ENCODE measurements at places on chromosomes 5 and 9.

DNA sequence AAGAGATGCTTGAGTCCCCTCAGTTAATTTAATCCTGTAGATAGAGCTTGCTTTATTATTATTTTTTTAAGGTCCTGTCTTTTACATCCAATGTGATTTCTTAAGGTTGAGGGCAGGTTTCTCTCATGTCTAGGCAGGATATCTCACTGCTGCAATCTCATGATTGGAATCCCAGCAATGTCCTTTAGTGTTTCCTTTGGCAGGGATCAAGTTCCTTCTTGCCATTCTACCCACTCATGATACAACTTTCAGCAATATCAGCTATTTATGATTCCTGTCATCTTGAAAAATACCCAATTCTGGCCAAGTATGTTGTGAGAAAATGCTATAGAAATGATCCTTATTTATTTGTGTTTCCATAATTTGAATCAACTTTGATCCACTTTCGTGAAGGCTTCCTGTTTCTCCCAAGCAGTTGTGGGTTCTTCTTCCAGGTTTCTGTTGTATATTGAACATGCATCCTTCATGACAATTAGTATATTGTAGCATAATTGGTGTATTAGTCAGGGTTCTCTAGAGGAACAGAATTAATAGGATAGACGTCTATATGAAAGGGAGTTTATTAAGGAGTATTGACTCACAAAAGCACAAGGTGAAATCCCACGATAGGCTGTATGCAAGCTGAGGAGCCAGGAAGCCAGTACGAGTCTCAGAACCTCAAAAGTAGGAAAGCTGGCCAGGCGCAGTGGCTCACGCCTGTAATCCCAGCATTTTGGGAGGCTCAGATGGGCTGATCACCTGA lies 18.4 kb upstream of the VPS13A start:
- DNase-seq: no peak

GRCh38 chr9:21831841-21832509 lies 29.5 kb downstream of the MTAP start:
- DNase-seq: no peak

DNA sequence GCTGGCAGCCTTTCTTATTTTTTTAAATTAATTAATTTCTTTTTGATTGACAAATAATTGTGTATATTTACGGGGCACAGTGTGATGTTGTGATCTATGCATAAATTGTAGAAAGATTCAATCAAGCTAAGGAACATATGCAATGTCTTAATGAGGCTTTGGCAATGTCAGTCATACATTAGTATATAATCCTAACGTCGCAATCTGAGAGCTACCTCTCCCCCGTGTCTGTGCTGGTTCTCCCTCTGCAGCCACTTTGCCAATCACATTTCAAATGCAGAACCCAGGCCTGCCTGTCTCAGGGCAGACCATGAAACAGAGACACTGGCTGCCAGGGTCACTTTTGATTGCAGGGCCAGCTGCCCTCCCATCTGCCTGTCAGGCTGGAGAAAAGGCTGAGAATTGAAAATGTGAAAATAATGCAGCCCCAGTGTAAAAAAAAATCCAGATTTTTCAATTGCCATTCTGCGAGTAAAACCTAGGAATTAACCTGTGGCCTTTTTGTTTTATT lies 56.3 kb downstream of the SLC24A2 start:
- no peak for DNase-seq

DNA sequence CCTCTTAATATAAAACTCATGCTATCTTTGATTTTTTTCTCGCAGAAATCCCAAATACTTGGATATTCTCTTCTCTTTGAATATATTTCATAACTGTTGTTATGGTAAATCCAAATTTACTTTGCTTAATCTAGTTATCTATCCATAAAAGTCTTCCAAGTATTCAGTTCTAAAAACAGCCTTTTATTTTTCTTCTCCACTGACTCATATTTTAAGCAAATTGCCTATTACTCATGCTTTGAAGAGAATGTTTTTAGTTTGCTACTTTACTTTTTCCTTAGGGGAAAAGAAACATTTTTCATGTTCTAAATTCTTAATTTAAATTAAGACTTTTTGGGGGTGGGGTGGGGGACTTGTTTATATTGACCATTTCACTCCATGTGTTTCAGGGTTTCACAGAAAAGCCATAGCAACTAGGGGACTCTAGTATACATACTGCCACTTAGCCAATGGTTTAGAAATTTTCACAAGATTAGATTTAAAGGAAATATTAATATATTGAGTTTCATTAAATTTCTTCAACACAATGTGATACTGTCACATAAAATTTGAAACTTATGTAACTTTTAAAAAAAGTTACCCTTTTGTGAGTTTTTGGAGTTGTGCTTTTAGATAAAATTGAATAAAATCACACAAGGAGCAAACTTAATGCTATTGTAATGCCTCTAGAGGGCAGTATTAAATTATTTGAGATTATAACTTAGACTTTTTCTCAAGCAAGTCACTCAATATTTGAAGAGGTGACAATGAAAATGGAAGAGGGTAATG lies 545.8 kb upstream of the ARRDC3 start:
- DNase-seq: no peak

GRCh38 chr5:93461756-93462155 lies 119.3 kb downstream of the NR2F1-AS1 start:
- no peak for DNase-seq

GRCh38 chr5:154055201-154055600 lies 16.4 kb downstream of the MFAP3 start:
- DNase-seq: no peak

DNA sequence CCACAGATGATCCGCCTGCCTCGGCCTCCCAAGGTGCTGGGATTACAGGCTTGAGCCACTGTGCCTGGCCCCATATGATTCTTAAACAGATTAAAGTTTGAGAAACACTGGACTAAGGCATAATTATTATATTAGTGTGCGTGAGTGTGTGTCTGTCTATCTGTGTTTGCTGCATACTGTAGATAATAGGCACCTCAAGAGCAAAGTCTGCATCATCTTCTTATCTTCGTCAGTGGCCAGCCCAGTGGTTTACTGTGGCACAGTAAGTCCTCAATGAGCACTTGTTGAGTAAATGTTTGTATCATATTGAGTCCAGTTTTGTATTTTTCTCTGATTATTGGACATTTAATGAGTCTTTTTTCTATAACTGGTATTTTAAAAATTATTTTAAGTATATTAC lies 81.7 kb downstream of the ITGA1 start:
- no peak for DNase-seq

DNA sequence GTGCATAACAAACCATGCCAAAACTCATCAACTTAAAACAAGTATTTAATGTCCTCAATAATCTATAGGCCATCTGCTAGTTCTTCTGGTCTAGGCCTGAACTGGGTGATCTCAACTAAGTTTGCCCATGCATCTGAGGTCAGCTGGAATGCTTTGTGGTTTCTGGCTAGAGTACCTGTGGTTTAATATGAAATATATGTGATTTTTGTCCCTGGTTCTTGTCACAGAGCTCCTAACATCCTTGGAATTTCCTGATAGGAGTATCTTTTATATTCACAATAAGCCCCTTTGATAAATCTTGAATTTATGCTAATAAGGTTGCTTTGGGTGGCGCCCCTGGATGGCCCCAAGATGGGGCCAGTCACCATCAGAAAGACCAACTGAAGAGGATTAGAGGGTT lies 535.9 kb downstream of the DNAH5 start:
- DNase-seq: no peak

GRCh38 chr5:136620621-136621020 lies 255.3 kb upstream of the TRPC7 start:
- no peak for DNase-seq

DNA sequence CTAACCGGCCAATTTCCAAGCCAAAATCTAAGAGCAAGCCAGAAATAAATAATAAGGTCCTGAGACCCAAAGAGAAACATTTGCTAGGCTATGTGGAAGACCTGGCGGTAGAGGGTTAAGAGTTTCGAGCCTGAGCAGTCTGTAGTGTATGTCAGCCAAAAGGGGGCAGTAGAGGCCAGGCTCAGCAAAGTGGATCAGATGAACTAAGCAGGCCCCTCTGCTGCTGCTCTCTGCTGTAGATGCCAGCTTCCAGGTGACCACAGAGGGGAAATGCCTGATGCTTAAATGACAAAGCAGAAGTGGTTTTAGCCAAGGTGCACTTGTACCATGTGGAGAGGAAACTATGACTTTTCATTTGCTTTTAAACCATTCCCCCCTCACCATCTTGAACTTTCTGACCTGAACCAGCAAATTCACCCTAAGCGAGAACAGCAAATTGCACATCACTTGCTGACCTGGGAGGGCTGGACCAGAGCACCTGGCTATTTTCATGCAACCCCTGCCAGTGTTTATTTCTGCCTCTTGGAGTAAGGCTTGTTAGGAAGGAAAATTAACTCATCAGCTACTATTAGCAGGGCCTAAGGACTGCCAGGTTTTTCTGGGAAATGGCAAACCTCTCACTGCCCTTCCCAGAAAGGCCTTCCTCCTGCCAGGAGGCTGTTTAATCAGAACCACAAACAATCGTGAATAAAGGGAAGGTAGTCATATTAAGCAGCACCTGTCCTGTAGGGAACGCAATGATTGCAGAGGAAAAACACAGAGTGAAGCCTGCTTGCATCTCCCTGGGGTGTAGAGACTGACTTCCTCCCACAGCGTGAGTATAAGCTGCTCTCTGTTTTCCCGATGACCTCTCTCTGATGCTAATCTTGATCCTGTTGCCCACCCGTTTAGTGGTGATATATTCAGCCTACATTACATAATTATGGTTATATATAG lies 818.2 kb downstream of the TLR4 start:
- no peak for DNase-seq

- DNase-seq: no peak
These were observed 3.4 kb downstream of the SLC6A19 start for GRCh38 chr5:1204693-1205242.

GRCh38 chr9:118595719-118596305 lies 773.4 kb downstream of the BRINP1 start:
- no peak for DNase-seq

DNA sequence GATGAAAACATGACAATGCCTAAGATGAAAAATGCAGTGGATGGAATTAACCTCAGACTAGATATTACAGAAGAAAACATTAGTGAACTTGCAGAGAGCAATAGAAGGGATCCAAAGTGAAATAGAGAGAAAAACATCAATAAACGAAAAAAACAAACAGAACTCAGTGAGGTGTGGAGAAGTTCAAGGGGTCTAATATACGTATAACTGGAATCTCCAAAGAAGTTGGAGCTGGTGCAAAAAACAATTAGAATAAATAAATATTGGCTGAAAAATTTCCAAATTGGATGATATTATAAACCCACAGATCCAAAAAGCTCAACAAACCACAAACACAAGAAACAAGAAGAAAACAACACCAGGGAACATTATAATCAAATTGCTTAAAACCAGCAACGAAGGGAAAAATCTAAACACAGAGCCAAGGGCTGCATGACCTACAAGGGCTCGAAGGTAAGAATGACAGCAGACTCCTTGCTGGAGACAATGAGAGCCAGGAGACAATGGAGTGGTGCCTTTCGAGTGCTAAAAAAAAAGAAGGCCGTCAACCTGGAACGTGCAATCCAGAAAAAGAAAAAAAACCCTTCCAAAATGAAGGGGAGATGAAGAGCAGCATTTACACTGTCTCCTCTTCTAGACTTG lies 11.8 kb downstream of the FAM163B start:
- DNase-seq: no peak

DNA sequence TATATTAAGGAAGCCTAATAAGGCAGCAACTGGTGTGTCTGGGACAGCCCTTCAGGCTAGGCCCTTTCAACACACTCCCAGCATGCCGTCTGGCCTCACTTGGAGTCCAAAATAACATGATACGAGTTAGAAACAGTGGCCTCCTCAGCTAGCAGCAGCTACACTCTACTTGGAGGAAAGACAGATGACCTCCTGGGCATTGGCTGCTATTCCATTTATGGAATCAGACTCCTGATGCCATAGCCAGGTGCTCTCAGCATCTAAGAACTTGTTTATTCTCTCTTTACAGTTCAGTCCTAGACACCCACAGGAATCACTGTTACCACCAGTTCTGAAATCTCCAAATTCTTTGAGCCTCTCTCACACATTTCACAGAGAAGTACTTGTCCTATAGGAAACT lies 31.8 kb downstream of the RUSC2 start:
- DNase-seq: no peak

- DNase-seq: no peak
These were observed 3.2 kb downstream of the ELL2 start for GRCh38 chr5:95958310-95959014.

DNA sequence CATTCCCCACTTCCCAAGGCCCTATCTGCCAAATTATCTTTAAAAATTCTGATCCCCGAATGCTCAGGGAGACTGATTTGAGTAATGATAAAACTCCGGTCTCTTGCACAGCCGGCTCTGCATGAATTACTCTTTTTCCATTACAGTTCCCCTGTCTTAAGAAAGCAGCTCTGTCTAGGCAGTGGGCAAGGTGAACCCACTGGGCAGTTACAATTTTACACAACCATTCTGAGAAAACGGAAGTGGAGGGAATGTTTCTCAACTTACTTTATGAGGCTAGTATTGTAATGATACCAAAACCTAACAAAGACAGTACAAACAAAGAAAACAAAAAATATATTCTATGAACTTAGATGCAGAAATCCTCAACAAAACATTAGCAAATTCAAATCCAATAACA lies 100.0 kb downstream of the MCTP1 start:
- DNase-seq: no peak

GRCh38 chr5:126531543-126532120 lies 63.4 kb downstream of the ALDH7A1 start:
- DNase-seq: no peak
